ENCODE measurements at places on chromosomes 1 and 21. TPM values are rescaled to one million over a fixed set of nuclear protein-coding genes. Genes with fewer than 3 reads are reported as not detected.

Gene SLAMF9
- total RNA-seq, result 0.43 TPM

Gene FNDC5
- total RNA-seq, result 0.96 TPM

Gene BEST4
- total RNA-seq, result 0.26 TPM

GRCh38 chr1:156394835-156395461 lies 25.9 kb downstream of the RHBG start:
- no peak for DNase-seq
